ENCODE measurements at places on chromosomes 5 and 9.

GRCh38 chr5:159874263-159874662, 42.0 kb upstream of the ADRA1B start:
- no peak for DNase-seq

DNA sequence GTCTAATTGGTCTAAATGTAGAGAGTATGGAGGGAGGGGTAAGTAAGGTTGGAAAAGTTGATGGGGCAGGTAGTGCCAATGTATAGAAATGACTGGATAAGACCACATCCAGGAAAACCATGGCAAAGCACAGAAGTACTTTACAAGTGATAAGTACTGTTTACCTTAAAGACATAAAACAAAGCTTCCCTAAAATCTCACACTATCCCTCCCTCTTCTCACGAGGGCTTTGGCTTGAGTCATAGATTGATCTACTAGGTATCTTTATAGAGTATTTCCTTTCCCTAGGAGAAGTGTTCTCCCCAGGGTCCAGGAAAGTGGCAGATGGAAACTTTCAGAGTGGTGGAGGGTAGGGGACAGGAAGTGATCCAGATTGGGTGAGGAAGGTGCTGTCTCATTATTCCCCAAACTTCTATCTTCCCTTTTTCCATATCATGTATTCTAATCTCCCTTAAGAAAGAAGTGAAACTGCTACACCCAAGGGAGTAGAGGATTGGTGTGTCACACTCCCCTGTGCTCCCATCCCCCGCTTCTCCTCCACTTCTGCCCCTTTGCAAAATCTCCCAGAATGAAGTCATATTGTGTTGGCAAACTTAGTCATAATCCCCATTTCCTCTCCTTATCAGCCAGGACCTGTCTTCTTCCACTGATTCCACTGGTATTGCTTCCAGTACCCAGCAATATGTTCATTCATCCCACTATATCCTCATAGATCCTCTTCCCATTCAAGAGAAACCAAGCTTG, 14.6 kb downstream of the IL33 start:
- DNase-seq = no peak

DNA sequence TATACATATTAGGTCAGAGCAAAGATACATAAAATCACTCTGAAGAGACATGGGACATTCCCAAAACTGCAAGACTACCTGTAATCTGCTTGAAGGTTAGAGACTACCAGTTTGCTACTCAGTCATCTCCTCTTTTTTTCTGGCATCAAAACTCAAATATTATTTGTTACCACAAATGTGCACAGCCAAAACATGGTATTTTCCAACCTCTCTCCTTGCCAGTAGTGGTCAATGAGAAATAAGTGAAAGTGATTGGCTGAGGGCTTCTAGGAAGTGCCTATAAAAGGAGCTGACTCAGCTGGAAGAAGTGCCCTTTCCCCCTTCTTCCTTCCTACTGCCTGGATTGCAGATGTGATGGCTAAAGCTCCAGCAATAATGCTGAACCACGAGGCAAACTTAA, 13.8 kb downstream of the GZMK start:
- DNase-seq = no peak

DNA sequence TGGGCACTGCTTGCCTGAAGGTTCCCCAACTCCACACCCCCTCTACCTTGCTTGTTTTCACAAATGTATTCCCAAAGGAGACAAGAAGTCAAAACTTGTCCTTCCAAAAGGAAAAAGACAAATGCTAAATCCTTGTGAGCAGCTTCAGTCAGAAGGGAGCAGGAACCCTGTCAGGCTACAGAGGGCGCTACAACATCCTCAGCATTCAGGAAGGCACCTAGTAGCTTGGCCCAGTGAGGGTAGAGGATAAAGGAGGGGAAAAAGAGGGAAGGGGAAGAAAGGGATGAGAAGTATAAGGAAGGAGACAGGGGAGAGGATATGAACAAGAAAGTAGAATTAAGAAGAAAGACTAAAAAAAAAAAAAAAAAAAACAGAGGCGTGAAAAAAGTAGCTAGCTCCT, 97.5 kb downstream of the MLLT3 start:
- no peak for DNase-seq

DNA sequence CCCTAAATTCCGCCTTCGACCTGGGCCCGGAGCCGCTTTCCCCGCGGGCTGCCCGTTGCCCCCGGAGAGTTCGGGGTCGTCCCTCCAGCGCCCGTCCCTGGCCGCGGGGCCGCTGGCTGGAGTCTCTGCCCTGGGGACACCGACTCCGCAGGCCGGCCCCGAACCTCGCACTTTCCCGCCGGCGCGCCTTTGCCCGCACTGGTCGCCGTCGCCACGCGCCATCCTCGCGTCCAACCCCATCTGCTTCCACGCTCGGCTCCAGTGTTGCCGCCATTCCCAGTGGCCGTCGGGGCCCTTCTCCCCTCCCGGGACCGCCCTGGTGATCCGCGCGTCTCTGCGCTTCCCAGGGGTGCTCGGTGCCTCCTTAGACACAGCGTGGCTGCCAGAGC, 11.0 kb downstream of the LHX3 start:
- DNase-seq = no peak

- no peak for DNase-seq
Measured at GRCh38 chr9:21154018-21154608, 12.3 kb downstream of the IFNA21 start.

- DNase-seq = no peak
Measured at GRCh38 chr9:79220251-79220650, 351.5 kb upstream of the TLE4 start.

DNA sequence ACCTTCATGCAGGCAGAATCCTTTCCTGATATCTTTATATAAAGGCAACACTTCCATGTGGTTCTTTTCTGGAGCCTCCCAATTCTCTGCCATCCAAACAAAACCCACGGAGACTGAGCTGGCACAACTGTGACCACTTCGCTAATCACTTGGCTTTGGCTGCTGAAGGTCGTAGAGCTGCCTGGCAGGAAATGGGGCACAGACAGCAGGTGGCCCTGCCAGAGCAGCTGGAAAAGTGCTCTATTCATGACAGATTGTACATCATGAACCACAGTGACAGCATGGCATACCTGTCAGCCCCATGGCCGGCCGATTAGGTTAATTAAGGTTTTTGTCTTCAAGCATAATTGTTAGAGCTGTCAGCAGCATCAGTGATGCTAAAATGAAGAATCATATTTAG, 141.9 kb upstream of the ANKRD55 start:
- DNase-seq = no peak

DNA sequence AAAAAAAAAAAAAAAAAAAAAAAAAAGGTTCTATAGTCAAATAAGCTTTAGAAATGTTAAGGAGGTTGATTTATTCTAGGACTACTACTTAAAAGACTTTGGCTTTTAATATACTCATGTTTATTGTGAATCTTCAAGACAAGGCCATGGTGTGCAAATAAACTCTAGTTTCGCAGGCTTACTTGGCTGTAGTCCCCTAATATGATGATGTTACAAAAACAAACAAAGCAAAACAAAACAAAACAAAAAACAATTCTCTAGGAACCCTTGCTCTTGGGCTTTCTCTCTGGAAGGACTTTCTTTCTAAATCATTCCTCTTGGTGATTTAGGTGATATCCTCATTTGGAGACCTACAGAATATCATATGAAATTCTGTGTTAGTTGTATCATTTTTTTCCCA, 172.0 kb downstream of the GDNF start:
- no peak for DNase-seq

DNA sequence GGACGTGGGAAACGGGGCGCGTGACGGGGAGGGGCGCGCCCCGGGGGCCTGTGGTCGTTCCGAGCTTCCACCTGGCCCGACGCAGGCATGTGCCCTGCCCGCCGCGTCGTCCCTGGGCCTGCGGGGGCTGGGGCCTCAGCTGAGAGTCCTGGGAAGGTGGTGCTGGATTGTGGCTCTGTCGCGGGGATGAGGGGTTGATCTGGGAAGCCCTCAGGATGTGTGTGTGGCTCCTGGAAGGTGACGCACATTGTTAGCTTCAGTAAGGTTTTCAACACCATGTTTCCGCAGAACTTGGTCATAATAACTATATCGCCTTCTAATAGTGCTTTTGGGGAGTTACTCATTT, 589.1 kb downstream of the MTRR start:
- DNase-seq = no peak

DNA sequence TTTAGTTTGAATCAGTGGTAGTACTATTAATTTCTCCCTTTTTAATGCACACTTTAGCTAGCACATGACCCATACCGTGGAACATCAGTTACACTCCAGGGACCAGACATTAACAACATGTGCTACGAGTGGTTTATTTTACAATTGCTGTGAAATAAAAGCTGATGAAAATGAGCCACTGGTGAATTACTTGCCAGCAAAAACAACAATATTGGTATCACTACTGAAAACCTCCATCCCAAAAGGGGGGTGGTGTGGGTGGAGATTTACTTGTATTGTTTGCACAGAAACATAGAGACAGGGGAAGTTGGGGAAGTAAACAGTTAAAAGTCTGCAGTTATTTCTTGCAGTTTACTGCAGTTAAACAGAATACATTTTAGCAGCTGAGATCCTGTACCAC, 369.6 kb upstream of the GRAMD2B start:
- DNase-seq = no peak

- DNase-seq = no peak
Measured at GRCh38 chr9:100700689-100701318, 122.9 kb downstream of the CAVIN4 start.

DNA sequence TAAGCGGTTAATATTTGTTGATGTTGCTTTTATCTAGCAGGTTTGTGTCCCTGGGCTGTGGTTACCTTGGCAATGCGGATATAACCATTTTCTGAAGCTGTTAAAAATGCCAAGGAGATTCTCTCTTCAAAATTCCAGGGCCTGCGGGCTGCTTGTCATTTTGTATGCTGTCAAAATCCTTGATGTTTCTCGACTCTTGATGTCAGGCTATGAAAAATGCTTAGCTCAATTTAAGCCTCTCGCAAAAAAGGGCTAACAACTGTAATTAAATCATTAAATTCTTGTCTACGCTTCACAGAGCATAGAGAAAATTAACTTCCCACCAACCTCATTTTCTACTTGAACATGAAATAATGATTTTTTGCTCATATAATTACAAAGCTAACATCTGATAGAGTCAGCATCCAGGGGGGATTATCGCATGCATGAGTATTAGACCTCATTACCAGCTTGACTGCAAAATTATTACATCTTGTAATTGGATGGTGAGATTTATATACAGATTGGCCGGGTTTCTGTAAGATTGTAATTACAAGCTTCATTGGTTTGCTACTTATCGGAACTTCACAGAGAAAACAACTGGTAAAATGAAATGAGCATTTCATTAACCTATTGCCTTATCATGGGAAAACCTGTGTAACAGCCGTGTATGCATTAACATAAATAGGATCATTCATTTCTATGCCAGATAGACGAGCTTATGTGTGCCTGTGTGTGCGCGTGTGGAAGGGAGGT, 83.1 kb upstream of the IRX1 start:
- DNase-seq = no peak

GRCh38 chr9:105887679-105888078, 193.3 kb downstream of the TMEM38B start:
- no peak for DNase-seq

GRCh38 chr5:152332716-152333460, 72.2 kb downstream of the NMUR2 start:
- DNase-seq = no peak

- DNase-seq = no peak
Measured at GRCh38 chr9:82332018-82332773, 343.6 kb downstream of the SPATA31D1 start.

DNA sequence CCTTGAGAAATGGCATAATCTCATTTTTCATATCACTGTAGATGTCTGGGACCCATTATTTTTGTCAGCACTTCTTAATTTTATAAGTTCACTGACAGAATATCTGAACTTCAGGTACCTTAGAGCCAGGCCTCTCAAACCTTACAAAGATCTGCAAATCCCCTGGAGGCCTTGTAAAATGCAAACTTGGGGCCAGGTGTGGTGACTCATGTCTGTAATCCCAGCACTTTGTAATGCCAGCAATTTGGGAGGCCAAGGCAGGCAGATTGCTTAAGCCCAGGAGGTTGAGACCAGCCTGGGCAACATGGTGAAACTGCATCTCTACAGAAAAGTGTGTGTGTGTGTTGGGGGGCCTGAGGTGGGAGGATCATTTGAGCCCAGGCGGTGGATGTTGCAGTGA, 30.8 kb downstream of the RASGRF2 start:
- DNase-seq = no peak

GRCh38 chr5:125421006-125421405, 674.6 kb upstream of the ZNF608 start:
- DNase-seq = no peak

DNA sequence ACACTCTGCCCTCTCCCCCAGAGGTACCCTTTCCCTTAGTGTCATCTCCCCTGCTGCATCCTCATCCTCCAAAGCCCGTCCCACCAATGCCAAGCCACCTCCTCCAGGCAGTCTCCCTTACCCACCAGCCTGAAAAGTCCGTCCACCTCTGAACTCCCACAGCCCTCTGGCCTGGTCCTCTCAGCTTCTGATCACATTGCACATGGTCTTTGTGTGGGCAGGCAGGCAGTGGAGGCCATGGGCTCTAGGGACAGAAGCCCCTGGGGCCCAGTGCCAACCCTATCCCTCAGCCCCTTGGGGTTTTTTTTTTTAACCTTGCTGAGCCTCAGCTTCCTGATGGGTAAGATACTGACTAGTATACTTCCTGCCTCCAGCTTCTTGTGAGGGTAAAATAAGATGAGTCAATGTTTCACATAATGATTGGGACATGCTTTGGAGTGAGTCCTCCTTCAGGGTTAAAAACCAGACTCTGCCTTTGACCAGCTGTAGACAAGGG, 19.4 kb downstream of the CSF1R start:
- DNase-seq = no peak
